RPMI7951 (cell line): ENCODE measurements at places on chromosomes 2 and 18. TPM values are rescaled to one million over a fixed set of nuclear protein-coding genes. Genes with fewer than 3 reads are reported as not detected.

ARHGAP15 gene
- total RNA-seq: 1.9 and 2.8 TPM in 2 replicates

AQP12B gene
- total RNA-seq: not detected in 2 replicates

NYAP2 gene
- total RNA-seq: not detected in 2 replicates

AOX1 gene
- 26.8 and 27.5 TPM in 2 replicates for total RNA-seq

GULP1 gene
- total RNA-seq: 83.9 and 87.0 TPM in 2 replicates

CHRND gene
- not detected in 2 replicates for total RNA-seq

RUFY4 gene
- total RNA-seq: not detected in 2 replicates
